ENCODE measurements at places on chromosomes 13 and 19.

GRCh38 chr13:111879719-111880118 lies 187.2 kb upstream of the SOX1 start:
- DNase-seq = no peak

GRCh38 chr19:31350693-31351055 lies 1.4 kb upstream of the TSHZ3 start:
- DNase-seq = peak; percentile 63

GRCh38 chr19:46885411-46885810 lies 24.6 kb downstream of the ARHGAP35 start:
- DNase-seq = no peak

DNA sequence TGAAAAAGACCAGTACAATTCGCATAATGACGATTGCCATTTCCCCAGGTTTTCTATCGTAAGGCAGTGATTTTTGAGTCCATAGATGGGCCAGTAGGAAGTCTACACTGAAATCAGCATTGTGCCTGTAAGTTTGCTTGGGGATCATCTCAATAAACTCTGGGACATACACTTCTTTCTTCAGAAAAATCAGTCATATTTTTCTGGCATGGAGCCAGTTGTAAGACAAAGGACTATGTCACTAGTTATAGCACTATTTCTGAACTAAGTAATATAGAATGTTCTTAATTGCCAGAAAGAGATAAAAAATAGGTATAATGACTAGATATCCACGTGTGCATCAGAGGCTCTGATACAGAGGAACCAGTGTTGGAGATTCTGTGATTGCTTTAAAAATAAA lies 243.5 kb downstream of the LMO7 start:
- no peak for DNase-seq

DNA sequence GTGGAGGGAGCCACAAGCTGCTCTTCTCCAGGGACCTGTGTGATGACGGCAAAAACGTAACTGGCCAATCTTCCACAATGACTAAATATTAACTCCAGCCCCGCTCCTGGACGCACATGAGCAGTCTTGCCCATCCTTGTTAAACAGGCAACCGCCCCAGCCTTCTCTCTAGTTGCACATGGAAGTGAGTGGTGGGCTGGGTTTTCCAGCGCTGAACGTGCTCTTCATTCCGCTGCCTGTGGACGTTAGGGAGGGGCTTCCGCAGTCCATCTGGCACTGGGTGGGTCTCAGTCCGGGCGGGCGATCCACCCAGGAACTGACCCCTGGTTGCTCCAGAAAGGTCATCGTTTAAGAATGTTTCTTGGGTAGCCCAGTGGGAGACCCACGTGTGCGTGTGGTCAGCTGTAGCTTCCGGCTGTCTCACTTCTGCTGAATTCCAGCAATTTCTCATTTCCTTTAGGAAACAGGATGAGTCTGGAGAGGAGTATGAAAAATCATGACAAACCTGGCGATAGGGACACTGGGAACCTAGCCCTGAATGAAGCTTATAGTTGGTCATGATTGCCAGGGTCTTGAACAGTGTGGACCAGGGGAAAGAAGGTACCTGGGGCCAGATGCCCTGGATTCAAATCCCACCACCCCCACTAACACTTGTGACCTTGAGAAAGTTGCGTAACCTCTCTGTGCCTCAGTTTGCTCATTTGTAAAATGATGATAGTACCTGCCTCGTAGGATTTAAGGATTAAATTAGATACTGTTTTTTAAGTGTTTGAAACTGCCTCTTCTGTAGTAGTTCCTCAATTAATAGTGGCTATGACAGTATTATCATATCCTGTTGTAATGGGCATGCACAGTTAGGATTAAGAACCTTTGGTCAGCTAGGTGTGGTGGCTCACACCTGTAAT lies 92.6 kb downstream of the SIPA1L3 start:
- peak; percentile 68 for DNase-seq

DNA sequence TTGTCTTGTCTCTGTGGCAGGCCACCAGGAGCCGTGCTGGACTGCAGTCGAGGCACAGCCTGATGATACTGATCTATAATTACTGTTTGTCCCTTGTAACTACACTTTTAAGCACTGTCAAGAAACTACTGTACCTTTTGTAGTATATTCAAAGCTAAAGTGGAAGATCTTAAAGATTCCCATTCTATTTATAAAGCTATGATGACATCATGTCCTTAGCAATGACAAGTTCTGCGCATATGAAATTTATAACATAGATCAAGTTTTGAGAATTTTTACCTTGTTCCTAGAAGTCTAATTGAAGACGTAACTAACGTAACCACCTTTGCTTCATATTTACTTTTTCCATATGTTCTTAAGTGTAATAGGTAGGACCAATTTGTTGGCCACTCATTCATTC lies 56.8 kb upstream of the LATS2 start:
- DNase-seq = no peak

DNA sequence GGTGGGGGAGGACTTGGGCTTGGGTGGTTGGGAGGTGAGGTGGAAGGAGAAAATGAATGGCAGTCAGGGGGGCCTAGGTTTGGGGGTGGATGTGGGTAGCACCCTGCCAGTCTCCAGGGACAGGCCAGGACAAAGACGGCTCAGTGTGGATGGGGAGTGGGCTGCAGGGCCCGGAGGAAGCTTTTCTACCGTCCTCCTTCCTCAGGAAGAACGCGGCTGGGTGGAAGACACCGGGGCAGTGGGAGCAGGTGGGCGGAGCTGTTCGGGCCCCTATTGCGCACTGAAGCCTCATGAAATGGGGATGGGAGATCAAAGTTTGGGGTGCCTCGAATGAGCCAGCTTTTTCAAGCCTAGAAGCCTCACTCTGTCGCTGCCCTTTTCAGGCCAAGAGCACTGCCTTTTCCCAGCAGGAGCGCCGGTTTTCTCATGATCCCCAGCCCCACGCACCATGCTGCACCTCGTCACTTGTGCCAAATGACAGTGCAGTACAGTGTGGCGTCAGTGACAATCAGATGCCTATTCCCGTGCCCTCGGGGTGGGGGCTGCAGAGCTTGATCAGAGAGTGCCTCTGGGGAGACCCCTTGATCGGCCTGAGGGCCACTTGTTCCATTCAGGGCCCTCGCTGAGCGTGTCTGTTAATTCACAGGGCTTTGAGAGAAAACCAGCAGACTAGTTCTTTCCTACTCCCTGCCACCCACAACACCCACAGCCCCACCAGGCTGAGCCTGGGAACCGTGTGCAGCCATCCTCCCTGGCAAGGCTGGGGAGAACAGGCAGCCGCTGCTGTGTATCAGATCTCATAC lies 1.5 kb downstream of the CALM3 start:
- no peak for DNase-seq

GRCh38 chr13:33931397-33932311 lies 113.7 kb downstream of the RFC3 start:
- DNase-seq = peak; percentile 76

DNA sequence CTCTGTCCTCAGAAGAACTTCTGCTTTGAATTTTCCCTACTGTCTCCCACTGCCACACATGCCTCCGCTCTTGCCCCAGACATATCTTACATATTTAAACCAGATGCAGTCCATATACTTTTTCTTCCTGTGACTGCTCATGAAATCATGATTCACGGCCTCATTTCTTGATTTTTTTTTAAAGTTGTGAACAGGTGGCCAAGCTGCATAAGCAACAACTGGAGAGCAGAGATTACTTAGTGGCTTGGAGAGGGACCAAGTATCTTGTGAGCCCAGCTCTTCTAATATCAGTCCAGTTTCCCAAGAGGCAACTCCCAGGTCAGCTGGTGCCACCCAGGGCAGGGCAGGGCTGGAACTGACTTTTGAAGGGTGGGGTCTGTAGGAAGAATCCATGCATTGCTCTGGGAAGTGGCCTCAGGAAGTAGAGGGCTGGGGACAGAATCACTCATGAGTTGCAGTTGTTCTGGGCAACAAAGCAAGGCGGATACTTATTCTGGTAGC lies 152.4 kb downstream of the LMO7 start:
- peak; percentile 6 for DNase-seq

Data from trophoblast cell (in vitro differentiated cells and primary cell).